ENCODE measurements at places on chromosomes 7 and 10.
A peak's percentile ranks its signal among the peaks of the same experiment; 100 is the strongest.

DNA sequence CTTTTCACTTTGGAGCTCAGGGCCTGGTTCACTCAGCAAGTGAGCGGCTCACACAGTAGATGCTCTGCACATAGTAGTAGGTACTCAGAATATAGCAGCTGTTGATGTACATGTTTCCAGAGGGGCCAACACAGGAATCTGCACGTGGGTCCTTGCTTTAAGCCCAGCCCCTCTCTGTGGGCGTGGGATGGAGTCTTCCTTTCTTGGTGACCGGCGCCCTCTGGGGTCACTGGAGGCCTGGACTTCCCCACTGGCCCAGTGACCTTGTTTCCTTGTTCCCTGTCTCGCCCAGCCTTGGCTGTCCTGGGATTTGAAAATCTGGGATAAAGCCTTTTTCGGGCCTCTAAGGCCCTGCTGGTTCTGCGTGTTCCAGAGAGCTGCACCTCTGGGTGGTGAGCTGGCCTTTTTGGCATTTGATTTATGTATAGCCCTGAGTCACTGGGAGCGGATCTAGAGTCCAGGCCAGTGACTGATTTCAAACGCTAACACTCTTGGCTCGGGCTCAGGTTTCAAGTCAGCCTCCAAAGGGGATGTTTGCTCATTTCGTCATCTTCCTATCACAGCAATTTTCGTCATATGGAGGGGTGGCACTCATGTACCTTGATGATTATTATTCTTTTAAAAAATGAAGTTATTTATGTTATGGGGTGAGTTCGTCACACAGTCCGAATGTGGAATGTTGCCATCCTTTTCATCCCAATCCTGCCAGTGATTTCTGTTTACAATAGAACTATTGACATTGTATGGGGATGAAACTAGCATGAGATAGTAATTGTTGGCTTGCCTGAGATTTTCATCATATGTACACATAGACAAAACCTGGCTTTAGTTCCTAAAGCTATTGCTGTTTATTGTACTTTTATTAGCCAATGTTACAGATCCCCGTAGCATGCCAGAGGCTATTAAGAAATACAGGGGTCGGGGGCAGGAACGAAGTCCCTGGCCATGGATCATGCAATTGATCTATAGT lies 65.5 kb downstream of the CUX1 start:
- no peak for DNase-seq

- no peak for DNase-seq
Measured at GRCh38 chr7:42212541-42213090, 24.4 kb downstream of the GLI3 start.

DNA sequence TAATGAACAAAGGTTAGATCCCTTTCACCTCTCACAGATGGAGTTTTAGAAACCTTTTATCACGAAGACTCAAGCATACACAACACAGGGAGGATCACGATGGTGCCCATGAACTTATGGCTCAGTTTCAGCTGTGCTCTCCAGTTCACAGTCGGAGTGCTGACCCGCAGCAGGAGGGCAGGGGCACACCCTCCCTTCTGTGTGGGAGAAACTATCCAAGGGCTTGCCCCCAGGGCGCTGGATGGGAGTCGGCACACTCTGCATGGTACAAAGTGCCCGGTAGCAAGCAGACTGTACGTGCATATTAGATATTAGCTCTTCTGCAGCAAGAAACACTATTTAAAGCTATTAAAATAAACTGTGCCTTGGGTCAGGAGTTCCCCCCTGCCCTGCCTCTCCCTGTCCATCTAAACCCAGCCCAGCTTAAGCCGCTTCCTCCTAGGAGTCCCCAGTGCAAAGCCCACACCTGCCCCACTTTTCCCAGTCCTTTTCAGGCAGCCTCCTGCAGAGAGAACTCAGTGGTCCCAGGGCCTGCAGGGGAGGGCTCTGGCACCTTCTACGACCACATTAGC lies 76.5 kb downstream of the CHST15 start:
- DNase-seq = no peak

- DNase-seq = peak; percentile 42
Measured at GRCh38 chr10:72320676-72321247, 34.0 kb downstream of the DNAJB12 start.

GRCh38 chr10:43957267-43958070 lies 308.8 kb upstream of the ZNF32 start:
- no peak for DNase-seq

GRCh38 chr10:76892766-76893479 lies 744.7 kb downstream of the KCNMA1 start:
- DNase-seq = no peak

- DNase-seq = no peak
Measured at GRCh38 chr7:14018751-14019150, 29.3 kb upstream of the ETV1 start.

- DNase-seq = no peak
Measured at GRCh38 chr7:142301299-142301698, 43.4 kb upstream of the PRSS58 start.

DNA sequence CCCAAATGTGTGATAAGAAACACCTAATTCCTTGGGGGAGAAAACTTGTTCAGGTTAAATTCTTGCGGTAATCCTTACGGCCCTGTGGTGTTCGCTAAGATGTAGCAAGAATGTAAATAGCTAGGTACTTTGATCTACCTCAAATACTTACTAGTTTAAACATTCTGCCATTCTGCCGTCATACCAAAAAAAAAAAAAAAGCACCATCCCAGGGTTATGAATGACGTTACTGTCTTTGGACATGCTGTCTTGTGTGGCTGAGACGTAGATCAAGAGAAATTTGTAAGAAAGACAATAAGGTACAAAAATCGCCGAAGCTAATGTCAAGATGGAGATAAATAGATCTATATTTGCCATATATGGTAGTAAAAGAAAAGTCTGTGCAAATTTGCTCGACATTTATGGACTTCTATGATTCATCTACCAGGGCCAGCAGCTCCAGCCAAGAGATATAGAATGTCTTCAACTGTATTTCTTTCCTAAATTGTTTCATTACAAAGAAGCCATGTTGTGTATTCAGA lies 195.6 kb downstream of the CUX1 start:
- DNase-seq = no peak

- no peak for DNase-seq
Measured at GRCh38 chr10:124242365-124242764, 149.0 kb upstream of the CHST15 start.

- no peak for DNase-seq
Measured at GRCh38 chr7:1095621-1096155, 7.8 kb downstream of the GPER1 start.

DNA sequence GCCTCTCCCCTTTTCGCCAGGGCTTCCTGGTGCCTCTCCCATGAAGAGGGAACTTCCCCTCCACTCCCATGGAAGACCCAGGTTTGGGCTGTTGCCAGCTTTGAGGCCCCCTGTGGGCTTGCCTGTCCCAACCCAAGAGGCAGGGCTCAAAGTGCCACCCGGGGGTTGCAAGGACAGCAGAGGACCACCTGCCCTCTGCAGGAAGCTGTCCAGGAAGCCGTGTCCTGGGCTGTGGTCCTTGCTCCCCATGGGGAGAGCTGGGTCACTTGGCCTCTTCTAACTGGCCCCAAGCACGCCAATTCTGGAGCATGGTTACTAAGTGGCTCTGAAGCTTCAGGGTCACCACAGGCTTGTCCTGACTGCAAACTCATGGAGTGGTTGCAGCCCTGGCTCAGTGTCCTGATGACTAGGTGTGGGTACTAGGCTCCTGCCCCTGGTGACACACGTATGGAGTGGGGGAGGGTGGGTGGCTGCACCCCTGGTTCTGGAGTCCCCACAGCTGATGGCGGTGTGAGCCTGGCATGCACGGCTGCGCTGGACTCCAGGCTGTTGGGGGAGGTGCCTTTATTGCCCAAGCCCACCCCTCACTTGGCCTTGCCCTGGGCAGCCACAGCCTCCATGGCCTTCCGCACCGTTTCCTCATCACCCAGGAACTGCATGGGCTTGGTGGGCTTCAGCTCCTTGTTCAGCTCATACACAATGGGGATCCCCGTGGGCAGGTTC lies 3.0 kb downstream of the PGAM2 start:
- DNase-seq = no peak

- no peak for DNase-seq
Measured at GRCh38 chr10:125656523-125656922, 26.4 kb downstream of the TEX36 start.

DNA sequence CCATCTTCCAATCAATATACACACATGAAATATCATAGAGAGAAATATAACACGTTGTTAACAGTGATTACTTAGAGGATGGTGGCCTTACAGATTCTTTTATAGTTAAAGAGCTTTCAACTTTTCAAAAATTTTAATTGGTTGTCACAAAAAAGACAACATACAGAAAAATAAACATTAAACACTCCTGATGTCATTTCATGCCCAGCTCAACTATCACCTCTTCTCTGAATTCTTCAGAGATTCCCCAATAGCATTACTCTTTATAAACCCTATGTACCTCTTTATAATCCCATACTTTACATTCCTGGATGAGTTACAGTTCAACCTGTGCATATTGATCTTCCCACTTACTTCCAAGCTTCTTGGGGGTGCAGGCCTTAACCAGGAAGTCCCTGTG lies 159.8 kb downstream of the POU6F2 start:
- no peak for DNase-seq

DNA sequence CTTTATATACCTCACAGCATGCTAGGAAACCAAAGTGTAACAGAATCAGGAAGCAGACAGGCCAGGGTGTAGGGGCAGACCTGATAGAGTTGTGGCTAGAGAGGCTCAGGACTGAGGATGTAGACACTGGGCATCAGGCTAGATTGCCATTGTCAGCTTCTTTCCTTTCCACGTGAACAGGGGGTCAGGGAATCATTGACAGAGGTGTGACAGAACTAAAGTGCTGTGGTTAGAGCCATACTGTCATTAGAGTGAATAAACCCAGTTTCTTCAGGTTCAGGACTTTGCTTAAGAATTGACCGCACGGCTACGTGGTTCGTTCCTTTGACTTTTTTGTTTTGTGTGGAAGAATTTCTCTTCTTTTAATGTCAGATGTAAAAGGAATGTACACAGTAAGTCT lies 90.7 kb downstream of the CALD1 start:
- DNase-seq = no peak

GRCh38 chr10:76045174-76045573 lies 613.8 kb downstream of the LRMDA start:
- no peak for DNase-seq

DNA sequence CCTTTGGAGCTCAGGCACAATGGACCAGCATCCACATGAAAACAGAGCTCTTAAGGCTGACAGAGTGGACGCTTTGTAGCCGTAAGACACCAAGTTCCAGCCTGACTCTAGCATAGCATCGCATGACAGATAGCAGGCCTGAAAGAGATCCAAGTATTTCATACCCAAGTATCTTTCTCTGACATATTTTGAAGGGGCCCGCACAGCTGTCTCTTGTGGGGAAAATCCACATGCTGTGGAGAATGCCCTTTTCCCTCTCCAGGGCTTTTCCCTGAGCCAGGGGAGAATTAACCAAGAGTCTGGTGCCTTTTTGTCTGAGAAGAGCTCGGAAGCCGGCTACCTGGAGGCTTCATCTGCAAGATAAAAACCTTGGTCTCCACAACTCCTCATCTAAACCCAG lies 51.0 kb downstream of the CFAP46 start:
- DNase-seq = no peak

- DNase-seq = no peak
Measured at GRCh38 chr10:12390733-12391132, 41.4 kb downstream of the CAMK1D start.

DNA sequence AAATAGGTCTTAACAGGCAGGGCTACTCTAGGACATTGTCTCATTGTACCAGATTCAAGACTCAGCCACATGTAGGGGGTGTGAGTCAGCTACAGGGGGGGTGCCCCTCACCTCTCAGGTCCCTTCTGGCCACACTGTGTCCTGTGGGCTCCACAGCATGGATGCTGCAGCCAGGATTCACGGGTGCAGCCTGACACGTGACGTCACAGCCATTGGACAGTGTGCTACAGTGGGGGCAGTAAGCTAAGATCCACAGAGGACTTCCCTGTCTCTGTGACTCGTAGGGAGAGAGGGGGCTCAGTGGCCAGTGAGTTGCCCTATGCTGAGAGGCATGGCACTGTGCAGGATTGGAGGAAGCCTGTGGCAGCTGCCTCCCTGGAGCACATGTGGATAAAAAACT lies 77.9 kb downstream of the TMEM178B start:
- DNase-seq = no peak

- no peak for DNase-seq
Measured at GRCh38 chr7:42254217-42254616, 17.2 kb upstream of the GLI3 start.

- no peak for DNase-seq
Measured at GRCh38 chr10:14742815-14743214, 31.9 kb downstream of the FAM107B start.

- no peak for DNase-seq
Measured at GRCh38 chr7:143437578-143437977, 5.7 kb upstream of the TAS2R60 start.

DNA sequence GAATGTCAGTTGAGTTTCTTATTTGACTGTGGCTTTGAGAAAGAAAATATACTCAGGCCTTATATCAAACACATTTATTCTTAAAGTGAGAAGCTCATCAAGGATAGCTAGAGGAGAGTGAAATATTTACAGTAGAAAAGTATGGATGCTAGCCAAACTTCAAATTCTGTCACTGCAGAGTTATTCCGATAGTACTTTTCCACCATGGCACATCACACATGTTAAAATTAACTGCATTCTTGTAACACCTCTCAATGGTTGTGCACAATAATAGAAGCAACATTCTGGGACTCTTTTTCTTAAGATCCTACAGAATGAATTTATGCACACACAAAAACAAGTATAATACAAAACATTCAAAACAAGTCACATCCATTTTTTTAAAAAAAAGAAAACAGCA lies 4.5 kb downstream of the PPP1R3C start:
- DNase-seq = no peak

DNA sequence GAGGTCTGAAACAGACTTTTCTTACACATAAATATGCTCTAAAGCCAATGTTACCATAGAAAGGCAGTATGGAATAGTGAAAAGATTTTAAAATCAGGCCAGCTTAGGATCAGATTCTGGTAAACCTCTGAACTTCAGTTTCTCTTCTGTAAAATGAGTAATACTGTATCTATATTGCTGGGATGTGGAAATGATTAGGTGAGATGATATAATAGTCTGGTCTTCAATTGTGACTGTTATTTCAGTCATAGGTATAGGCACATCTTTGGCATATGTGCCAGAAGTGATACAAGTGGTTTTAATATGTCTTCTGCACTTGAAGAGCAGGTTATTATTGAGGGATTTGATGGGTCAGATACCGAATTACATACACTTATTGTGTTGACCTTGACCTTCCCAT lies 7.2 kb downstream of the ZNF277 start:
- no peak for DNase-seq

GRCh38 chr10:12975906-12976305 lies 25.6 kb downstream of the CCDC3 start:
- no peak for DNase-seq

GRCh38 chr7:93196336-93196735 lies 29.9 kb downstream of the HEPACAM2 start:
- DNase-seq = no peak

DNA sequence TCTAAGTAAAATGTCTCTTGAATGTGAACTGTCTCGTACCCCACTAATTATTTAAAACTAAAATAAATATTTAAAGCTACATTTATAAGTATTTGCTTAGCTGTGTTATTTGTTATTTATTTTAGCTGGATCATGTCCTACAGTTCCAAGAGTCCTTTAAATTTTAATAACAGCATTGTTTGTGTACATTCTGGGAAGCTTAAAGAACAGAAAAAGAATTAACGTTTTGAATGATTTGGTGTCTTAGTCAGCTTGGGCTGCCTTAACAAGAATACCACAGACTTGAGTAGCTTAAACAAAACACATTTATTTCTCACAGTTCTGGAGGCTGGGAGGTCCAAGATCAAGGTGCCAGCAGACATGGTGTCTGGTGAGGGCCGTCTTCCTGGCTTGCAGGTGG lies 107.4 kb downstream of the ITIH5 start:
- DNase-seq = no peak

- no peak for DNase-seq
Measured at GRCh38 chr10:65945061-65945460, 980.8 kb upstream of the LRRTM3 start.

Data from esophagus squamous epithelium (tissue), 5 donors.